ENCODE measurements at places on chromosomes 5 and 9.

DNA sequence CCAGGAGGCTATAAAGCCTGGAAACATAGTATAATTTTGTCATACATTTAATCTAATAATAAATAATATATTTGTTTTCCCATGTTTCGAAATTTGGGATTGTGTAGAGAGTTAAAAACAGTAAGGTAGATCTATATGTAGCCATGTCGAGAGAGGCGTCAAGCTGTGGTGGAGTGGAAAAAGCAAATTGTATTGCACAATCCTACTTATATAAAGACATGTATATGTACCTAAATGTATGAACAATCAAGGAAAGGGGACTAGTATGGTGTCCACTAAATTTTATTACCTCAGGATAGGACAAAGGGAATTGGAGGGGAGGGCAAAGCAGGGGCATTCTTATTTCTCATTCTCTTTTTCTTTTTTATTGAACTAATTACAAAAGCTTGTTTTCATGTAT lies 52.0 kb downstream of the GLRA1 start:
- no peak for DNase-seq

DNA sequence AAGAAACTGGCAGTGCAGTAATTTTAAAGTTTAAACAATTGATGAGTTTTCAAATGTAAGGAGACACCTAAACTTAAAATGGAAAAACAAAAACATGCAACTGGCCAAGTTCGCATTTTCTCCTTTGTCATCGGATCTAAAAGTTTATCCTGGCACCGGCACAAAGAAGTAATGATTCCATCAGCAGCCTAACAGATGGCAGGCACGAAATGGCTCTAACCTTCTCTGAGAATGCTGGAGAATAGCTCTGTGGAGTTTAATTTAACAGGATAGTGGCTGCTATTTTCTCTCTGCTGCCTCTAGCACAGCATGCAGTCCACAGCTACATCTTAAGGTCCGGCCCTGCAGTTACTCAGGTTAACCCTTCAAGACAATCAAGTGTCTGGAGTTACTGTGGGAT lies 82.2 kb downstream of the PRELID2 start:
- DNase-seq, result no peak

DNA sequence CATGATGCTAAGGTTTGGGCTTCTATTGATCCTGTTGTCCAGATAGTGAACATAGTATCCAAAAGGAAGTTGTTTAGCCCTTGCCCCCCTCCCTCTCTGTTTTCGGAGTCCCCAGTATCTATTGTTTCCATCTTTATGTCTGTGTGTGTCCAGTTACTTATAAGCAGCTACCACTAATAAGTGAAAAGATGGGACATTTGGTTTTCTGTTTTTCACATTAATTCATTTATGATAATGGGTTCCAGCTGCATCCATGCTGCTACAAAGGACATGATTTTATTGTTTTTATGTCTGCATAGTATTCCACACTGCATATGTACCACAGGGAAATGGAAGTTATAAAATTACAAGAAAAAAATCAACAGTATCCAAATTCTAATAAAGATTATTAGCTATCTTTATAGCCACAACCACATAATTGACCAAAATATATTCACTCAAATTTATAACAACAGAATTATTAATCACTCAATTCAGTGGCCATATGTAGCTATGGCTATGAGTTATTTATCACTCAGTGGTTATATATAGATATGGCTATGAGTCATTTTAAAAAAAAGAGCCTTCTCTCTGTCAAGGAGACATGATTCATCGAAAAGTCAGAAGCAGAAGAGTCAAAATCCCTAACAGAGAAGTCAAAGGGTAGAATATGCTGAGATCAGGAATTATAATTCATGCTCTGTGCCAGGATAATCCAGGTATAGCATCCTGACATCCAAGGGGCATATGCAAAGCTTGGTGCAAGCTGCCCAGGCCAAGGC lies 367.5 kb downstream of the DEPDC1B start:
- no peak for DNase-seq

DNA sequence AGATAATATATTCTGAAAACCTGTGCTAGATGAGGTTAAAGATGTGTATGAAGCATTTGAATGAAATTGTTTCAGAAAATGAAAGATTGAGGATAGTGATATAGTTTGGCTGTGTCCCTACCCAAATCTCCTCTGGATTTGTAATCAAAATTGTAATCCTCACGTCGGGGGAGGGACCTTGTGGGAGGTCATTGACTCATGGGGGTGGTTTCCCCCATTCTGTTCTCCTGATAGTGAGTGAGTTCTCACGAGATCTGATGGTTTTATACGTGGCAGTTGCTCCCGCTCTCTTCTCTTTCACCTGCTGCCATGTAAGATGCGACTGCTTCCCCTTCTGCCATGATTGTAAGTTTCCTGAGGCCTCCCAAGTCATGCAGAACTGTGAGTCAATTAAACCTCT lies 2.0 kb upstream of the TEX48 start:
- DNase-seq, result no peak

DNA sequence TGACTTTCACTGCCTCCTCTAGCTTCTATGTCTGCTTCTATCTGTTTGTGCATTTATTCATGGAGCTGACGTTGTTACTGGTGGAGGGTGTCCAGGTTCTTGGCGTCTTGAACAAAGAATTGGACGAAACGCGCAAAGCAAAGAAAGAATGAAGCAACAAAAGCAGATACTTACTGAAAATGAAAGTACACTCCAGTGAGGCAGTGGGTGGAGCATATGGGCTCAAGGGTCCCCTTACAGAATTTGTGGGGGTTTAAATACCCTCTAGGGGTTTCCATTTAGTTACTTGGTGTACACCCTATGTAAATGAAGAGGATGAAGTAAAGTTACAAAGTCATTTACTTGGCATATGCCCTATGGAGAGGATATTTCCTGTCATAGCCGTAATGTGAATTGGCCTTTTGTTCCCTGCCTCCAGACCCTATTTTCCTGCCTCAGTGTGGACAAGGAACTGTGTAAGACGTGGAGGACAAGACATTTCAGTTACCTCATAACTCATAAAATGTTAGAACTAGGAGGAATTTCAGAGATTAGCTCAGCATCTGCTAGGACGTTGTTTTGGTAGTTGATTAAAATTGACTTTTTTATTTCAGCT lies 3.1 kb downstream of the POLR3G start:
- no peak for DNase-seq

DNA sequence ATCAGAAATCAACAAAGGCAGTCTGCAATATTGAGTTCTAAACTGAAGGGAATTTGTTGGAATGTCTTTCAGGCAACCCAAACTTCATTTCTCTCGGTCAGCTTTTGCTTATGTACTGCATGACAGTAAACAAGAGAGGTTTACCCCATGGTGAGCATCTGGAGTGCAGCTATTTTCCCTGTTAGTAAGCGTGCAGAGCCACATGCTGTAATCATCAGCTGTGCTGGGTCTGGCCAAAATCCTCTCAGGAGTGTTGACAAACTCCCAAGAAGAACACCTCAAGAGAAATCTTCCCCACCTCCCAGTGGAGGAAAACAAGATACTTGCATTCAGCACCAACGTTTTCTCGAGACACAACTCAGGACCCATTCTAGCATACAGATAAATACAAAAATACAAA lies 83.6 kb upstream of the ADAMTSL1 start:
- DNase-seq, result no peak

DNA sequence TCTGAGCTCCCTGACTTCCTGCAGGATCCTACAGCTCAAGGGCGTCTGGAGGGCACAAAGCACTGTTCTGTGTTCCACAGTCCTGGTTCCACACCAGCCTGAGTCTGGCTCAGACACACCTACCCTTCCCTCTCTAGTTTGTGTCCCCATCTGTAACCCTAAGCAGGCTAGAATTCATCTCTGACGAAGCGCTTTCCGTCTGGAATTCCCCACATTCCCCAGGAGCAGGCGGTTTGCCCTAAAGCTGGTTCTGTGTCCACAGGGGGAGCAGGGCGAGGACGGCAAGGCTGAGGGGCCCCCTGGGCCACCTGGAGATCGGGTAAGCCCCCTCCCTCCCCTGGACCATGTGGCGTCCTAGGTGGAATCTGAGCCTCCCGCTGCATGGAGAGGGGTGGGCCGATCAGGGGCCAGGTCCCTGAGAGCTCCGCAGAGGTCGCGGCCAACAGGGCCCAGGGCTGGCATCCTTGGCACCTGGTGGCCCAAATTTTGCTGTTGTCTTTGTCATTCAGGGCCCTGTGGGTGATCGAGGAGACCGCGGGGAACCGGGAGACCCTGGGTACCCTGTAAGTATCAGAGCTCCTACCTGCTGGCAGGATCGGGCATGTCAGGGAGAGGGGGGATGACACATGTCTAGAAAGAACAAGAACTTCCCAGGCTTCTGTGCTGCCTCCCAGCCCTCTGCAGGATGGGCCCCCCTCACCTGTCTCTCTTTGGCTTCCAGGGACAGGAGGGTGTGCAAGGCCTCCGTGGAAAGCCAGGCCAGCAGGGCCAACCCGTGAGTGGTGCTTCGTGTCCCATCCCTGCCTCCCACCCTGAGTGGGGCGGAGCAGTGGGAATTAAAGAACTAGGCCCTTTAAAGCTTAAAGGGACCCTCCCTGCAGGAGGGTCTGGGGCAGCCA lies 34.5 kb upstream of the ORM1 start:
- no peak for DNase-seq

- DNase-seq, result no peak
Observed at GRCh38 chr9:119368681-119369581, at the start of gene BRINP1. Gene BRINP1, minus strand, starts transcription at chr9:119369435. Its CDS starts 56,080 bp downstream, at chr9:119313355.

- DNase-seq, result no peak
Observed at GRCh38 chr5:78794693-78795215, 146.2 kb upstream of the LHFPL2 start.

DNA sequence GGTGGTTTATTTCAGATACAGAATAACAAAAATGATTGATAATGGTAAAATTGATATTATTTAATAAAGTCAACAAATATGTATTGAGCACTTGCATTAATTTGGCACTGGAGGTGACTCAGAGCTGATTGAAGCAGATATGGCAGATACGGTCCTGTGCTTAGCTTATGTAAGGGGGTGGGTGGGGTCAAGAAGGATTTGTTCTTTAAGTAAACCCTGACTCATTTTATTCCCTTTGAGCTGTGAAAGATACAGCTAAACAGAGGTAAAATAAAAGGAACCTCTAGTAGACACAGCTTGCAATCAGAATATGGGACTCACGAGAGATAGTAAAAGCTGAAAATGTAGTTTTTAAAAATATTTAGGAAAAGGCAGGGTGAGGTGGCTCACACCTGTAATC lies 201.3 kb upstream of the CLINT1 start:
- DNase-seq, result no peak

DNA sequence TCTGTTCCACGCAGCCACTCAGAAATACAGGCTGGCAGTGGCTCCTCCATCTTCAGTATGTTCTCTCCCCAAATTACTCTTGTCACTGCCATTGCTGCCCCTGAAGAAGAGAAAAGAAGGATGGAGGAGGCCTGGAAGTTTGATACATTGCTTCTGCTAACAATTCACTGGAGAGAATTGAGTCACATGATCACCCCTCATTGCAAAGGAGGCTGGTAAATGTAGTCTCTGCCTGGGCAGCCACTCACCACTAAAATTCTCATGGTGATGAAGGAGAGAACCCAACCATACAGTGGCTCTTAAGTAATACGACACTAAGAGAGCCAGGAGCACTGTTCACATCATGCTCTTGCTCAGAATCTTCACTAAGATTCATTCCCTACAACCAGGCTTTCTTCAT lies 112.0 kb downstream of the DOCK8 start:
- no peak for DNase-seq

DNA sequence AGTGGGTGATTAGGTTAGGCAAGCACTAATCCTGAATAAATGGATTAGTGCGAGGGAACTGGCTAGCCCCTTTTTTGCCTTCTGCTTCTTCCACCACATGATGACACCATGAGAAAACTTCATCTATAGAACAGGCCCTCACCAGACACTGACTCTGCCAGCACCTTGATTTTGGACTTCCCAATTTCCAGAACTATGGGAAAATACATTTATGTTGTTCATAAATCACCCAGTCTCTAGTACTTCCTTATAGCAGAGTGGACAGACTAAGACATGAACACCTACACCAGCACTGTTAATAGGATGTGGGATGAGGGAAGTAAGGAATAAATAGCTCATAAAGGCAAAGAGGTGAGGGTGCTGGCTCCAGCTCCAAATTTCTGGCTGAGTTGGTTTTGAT lies 1.4 kb downstream of the ZNF622 start:
- no peak for DNase-seq

DNA sequence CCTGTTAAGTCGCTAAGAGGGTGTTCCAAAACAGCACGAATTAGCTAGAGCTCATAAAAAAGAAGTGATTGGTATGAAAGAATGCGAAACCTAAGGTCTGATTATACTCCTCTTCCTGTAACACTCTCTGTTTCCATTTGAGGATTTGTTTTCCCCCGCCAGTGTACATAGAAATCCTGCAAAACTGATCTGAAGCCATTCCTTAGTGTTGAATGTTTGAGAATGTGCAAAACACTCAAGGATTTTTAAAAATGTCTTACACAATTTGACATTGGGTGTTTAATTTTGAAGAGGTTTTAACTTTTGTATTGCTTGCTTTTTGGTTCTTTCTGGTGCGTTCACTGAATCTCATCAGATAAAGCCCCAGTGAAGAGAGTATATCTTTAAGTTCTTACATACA lies 105.3 kb downstream of the KCNN2 start:
- DNase-seq, result no peak

DNA sequence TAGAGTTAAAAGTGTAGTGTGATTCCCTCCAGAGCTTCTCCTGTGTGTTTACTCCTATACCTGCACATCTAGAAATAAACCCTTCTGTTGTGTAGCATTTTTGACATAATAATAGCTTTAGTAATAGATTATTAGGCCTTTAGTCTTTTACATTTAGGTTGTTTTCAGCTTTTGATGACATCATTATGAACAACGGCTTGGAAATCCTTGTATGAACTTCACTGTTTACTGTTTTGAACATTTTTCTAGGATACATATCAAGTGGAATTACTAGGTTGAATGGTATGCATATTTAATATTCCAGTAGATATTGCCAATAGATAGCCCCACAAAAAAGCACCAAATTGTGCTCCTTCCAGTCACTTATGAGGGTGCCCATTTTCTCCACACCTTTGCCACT lies 174.0 kb downstream of the ARHGAP26 start:
- no peak for DNase-seq

- DNase-seq, result no peak
Observed at GRCh38 chr5:134162592-134162991, 14.2 kb downstream of the SKP1 start.

- no peak for DNase-seq
Observed at GRCh38 chr5:65103756-65104440, 335.2 kb downstream of the CWC27 start.

DNA sequence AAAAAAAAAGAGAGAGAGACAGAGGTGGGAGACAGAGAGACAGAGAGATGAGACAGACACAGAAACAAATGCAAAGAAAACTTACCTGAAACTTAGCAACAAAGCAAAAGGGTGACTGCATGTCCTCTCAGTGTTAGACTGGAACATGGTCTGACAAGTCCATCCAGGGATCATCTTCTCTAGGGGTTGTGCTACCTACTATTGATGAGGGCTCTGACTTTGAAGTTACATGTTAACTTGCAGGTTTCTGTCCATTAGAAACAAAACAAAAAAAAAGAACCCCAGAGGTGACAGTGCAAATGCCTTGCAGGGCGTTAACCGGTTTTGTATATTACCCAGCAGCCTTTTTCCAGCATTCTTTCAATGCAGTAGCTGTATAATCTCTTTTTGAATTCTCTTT lies 13.6 kb upstream of the SPARC start:
- DNase-seq, result no peak

- no peak for DNase-seq
Observed at GRCh38 chr5:58185397-58185796, 274.5 kb downstream of the PLK2 start.

GRCh38 chr5:32116574-32117313 lies 57.4 kb downstream of the GOLPH3 start:
- DNase-seq, result no peak

Measured in effector memory CD8-positive, alpha-beta T cell (primary cell).